ENCODE measurements at places on chromosomes 11 and 22.

GRCh38 chr11:102318469-102318868 is 1.2 kb downstream of the BIRC3 start:
- peak; percentile 43 for DNase-seq

- DNase-seq: no peak
These were observed 722 bp downstream of the IFITM10 start for GRCh38 chr11:1749395-1750351.

- DNase-seq: no peak
These were observed 79.5 kb downstream of the RAB30 start for GRCh38 chr11:82992223-82992622.

DNA sequence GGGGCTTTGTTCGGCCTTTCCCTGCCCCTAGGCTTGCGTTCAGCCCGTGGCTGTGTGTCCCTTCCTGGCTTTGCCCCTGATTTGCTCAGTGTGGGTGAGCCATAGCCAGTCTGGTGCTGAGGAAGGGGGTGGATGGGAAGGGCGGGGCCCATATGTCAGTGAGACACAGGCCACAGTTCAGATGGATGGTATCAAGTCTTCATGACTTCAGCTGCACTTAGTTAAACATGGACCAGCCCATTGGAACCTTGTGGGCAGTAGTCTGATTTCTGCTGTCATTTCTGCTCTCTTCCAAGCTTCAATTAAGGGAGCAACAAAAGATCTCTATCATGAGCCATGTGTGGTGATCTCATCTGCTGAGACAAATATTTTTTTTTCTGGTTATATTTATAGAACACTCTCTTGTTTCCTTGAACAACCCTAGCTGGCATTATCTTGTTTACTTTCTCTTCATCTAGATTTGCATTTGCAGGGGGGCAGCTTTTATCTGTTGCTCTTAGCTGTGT is 21.6 kb upstream of the PEX26 start:
- DNase-seq: no peak

- DNase-seq: no peak
These were observed 10.9 kb downstream of the ZNF74 start for GRCh38 chr22:20404881-20405280.

DNA sequence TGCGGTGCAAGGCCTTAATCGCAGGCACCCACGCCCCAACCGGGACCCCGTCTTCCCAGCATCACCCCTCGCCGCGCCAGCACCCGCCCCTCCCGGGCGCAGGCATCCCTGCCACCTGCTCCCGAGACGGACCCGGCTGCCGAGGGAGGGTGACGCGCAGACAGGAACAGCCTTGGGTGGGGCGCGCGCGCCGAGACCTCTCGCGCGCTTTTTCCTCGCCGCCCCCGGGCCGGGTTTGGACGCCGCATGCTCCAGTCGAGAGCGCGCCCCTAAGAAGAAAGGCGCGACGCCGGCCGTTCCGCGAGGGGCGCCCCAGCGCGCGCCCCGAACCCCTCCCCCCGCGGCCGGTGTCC is 504 bp downstream of the CFL1 start:
- peak; percentile 40 for DNase-seq

DNA sequence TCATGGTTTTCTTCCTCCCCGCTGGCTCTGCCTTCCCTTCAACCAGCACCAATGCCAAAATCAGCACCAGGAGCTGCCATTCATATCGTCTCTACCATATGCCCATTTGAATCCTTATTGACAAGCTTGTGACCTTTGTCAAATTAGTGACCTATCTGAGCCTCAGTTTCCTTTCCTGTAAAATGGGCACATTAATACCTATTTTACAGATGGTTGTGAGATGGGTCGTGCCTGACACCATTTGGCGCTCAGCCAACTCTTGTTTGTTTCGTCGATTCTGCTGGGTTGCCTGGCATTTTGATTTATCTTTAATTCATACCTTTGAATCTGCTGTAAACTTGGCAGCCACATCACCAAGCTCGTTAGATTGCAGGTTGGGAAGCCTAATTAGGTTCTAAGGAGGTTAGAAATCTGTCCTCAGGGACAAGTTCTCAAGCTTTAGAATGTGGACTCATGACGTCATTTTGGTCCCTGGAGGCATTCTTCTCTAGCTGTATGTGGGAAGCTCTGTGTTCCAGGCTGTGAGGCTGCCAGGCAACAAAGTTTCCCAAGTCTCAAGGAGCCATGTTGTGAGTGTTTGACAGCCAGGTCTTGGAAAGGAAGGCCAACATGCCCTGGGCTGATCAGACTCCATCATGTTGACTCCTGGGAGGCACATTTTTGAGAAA is 61.0 kb downstream of the RPS6KA4 start:
- DNase-seq: no peak

DNA sequence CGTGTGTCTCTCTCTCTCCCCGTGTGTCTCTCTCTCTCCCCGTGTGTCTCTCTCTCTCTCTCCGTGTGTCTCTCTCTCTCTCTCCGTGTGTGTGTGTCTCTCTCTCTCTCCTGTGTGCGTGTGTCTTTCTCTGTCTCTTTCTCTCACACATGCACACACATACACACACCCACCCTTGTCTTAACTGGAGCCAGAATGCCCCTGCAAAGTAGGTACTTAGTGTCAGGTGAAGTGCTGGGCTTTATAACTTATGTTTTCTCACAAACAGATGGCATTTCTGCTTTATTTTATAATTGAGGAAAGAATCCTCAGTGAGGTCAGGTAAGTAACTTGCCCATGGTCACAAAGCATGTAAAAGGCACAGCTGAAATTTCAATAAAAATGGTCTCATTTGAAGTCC is 106.0 kb downstream of the CSNK2A3 start:
- no peak for DNase-seq

DNA sequence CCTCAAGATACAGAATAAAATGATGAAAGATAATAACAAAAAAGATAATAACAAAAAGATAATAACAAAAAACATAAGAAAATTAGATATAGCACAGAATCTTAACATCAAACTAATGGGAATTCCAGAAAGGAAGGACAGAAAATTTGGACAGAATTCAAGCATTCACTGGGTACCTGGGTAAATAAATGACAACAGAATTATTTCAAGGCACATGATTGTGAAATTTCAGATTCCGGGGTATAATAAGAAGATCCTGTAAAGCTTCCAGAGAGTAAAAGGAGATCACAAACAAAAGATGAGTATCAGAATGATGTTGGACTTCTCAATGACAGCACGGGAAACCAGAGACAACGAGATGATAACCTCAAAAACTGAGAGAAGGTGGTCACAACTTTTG is 42.1 kb upstream of the OR9Q1 start:
- DNase-seq: no peak

GRCh38 chr11:41319434-41319833 is 140.0 kb downstream of the LRRC4C start:
- no peak for DNase-seq

DNA sequence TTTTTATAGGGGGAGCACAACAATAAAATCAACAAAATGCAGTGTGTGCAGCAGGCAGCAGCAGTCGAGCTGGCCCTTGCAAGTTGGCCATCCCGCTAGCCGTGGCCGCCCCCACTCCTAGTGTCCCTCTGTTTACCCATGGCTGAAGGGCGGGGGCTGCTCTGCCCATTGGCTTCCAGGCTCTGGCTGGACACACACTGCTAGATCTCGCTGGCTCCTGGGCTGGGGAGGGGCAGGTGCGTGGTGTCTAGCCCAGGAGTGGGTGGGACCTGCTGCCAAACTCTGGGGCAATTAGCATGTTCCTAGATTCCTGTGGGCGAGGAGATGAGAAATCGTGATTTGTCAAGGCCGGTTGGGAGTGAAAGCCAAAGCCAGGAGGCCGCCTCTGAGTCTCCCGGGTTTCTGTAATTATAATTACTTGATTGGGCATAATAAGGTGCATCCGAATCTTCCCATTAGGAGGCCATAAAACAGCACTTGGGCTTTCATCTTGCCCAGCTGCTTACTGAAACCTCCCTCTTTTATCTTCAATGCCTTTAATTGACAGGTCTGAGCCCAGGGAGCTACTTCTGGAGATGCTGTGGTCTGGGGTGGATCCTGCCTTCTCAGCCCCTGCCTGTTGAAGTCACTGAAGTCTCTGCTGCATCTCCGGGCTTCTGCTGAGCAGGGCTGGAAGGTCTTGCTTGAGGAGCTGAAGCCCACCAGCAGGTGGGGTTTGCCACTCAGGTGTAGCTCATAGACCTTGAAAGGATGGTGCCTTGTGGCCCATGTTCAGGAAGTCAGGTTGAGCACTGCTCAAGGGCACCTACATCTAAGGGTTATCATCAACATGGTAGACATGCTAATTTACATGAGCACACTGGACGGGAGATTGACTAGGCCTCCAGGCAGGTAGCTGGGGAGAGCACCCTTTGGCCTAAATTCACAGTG is 44.5 kb upstream of the DKK3 start:
- no peak for DNase-seq

GRCh38 chr22:49377306-49377705 is 450.4 kb downstream of the BRD1 start:
- DNase-seq: no peak

GRCh38 chr11:126165757-126166156 is 45.7 kb downstream of the RPUSD4 start:
- DNase-seq: no peak

GRCh38 chr11:35838071-35838470 is 105.8 kb upstream of the LDLRAD3 start:
- DNase-seq: no peak

DNA sequence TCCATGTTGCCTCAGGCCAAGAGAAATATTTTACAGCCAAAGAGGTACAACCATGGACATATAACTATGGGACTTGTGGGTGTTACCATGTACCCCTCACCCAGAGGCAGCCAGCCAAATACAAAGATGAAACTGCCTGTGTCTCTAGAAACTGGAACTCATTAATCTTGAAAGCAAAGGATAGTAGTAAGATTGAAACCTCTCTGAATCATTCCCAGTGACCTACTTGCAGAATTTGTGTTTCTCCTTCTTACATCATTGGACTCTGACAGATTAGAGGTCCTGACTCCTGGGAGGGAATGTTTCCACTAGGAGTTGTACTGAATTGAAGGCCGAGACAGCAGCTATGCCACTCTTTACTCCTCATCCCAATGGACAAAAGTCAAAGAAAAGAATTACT is 257.4 kb upstream of the UBASH3B start:
- no peak for DNase-seq

DNA sequence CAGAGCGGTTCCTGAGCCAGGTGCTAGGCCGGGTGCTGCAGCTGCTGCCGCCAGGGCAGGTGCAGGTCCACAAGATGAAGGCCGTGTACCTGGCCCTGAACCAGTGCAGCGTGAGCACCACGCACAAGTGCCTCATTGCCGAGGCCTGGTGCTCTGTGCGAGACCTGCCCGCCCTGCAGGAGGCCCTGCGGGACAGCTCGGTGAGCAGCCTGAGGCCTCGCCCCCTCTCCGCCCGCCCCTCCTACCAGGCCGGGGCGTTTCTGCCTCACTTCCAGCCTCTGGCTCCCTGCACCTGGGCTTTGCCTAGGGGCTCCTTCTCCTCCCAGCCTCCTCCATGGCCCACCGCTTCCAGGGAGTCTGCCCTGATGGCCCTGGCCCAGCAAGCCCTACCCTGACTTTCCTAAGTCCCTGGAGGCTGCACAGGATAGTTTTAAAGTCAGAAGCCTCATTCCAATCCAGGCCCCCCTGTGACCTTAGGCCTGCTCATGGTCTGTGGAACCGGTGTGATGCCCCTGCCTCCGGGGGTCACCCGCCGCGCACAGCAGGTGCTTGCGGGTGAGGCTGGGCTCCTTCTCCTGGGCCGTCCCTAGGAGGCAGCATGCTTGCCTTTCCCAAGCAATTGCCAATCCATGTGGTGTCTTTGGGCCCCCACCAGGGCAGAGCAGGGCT is 5.5 kb downstream of the TCIRG1 start:
- no peak for DNase-seq

- no peak for DNase-seq
These were observed 42.5 kb downstream of the ATG16L2 start for GRCh38 chr11:72856551-72857345.

GRCh38 chr11:90251599-90251998 is 28.8 kb upstream of the CHORDC1 start:
- DNase-seq: no peak

GRCh38 chr11:46294365-46295309 is 17.2 kb downstream of the CREB3L1 start:
- DNase-seq: no peak

GRCh38 chr11:85663753-85664614 is 945 bp downstream of the CREBZF start:
- DNase-seq: peak; percentile 74

DNA sequence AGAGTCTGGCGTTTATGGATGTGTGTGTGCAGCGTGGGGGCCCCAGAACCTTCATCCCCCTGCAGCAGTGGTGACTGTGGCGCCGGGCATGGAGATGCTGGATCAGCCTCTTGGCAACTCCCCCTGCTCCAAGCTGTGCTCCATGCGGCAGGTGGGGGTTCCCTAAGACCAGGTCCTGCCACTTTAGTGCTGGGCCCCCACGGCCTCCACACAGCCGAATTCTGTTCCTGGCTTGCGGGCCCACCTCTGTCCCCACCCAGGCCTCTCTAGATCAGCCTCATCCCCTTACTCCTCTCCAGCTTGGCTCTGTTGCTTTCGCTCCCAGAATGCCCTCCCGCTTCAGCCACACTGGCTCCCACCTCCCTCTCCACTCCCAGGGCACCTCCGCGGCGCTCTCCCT is 59.6 kb downstream of the TRMU start:
- no peak for DNase-seq

- DNase-seq: no peak
These were observed 58.5 kb downstream of the GAB4 start for GRCh38 chr22:16949561-16949960.

DNA sequence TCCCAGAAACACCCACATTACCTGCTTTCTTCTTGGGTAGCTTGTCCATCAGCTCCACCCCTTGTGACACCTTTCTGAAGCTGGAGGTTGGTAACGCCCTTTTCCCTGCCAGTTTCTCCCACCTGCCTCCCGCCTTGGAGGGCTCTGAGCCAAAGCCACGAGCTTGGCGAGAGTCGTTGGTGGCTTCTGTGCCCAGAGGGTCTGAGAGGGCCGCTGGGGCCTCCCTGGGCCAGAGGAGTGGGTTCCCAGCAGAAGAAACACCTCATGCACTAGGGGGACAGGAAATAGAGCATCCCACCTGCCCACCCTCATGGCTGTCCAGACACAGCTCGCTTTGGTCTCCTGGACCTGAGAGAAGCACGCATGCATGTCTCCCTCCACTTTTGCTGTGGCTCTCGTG is 37.9 kb downstream of the B3GAT1 start:
- DNase-seq: no peak

GRCh38 chr11:12853652-12854296 is 155.3 kb upstream of the RASSF10 start:
- DNase-seq: no peak

GRCh38 chr22:30680991-30681770 is 13.5 kb upstream of the OSBP2 start:
- no peak for DNase-seq

- no peak for DNase-seq
These were observed 108.3 kb downstream of the SWAP70 start for GRCh38 chr11:9772218-9772617.

GRCh38 chr11:113884361-113884836 is 9.0 kb upstream of the USP28 start:
- DNase-seq: no peak

- peak; percentile 45 for DNase-seq
These were observed at the start of gene PKNOX2 for GRCh38 chr11:125164422-125165110. TSS of gene PKNOX2 (plus strand) at chr11:125164751. CDS start at chr11:125351306, 186,555 bp downstream.

GRCh38 chr22:43481568-43482317 is 69.9 kb downstream of the MPPED1 start:
- no peak for DNase-seq

All from activated CD4-positive, alpha-beta T cell treated with anti-CD3 and anti-CD28 coated beads for 24 hours (primary cell).